ENCODE measurements at places on chromosomes 2 and 18.
A peak's percentile ranks its signal among the peaks of the same experiment; 100 is the strongest.

GRCh38 chr18:731185-731584 is 18.8 kb upstream of the ENOSF1 start:
- no peak for DNase-seq

DNA sequence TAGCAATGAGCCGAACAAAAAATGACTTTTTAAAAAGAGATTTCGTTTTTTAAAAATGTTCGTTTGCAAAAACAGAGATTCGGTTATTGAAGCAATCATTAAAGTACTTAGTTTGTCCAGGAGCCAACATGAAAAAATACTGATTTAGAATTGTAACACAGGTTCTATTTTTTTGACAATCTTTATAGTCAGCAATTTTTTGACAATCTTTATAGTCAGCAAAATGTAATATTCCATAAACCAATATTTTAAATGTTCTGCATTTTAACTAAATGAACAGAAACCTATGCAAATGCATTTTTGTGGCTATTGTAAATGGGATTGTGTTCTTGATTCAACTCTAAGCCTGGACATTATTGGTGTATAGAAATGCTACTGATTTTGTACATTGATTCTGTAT is 161.8 kb downstream of the DSEL start:
- no peak for DNase-seq

DNA sequence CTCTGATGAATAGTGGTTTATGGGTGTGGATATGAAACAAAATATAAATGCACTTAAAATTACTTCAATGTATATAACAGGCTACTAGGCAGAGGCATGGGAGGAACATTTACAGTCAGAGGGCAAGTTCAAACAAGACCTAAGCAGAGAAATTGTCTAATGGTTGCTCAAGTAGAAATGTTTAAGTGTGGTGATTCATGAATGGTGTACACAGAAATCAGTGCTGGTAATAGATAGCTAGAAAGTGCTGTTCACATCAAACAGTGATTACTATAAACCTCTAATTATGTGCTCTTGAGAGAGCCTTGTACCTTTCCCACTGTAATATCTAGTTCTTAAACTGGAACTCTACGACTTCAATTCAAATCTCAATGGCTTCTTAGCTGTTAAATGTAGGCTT is 485.1 kb downstream of the NRXN1 start:
- DNase-seq, result no peak

GRCh38 chr2:240581811-240582210 is 4.7 kb upstream of the CAPN10 start:
- no peak for DNase-seq

- DNase-seq, result no peak
Measured at GRCh38 chr18:11883153-11883552, 25.0 kb downstream of the MPPE1 start.

DNA sequence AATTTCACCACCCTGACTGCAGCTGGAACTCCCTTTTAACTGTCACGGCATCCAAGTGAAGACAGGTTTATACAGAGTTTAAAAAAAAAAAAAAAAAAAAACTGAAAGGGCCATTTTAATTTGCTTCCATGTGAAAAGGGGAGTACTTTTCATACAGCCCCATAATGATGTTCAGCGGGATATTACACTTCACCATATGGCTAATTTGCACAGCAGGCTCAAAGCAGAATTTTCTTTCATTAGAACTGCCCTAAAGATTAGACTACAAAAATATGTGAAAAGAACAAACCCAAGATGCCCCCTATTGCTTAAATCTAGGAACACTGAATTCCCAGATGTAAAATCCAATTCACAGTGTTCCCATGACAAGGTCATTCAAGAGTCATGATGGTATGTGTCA is 301.8 kb downstream of the EXOC6B start:
- no peak for DNase-seq

DNA sequence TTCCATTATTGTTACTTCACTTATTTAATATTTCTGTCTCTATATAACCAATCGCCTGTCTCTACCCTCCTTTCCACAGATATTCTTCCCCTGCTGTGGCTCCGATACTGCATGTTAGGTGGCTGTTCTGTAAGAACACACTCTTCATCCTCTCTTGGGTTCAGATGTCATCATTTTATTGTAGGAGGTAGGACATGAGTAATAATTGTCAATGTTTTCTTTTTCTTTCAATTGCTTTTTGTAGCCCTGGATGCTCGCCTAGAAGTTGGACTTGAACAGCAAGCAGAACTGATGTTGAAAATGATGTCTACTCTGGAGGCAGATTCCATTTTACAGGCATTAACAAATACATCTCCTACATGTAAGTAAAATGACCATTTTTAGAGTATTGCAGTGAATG is 128.6 kb downstream of the BIRC6 start:
- DNase-seq, result no peak

GRCh38 chr2:143150287-143150686 is 21.1 kb downstream of the ARHGAP15 start:
- no peak for DNase-seq

GRCh38 chr2:231330311-231330710 is 65.2 kb upstream of the B3GNT7 start:
- no peak for DNase-seq

- DNase-seq, result no peak
Measured at GRCh38 chr2:197134206-197134605, 176.4 kb downstream of the ANKRD44 start.

- no peak for DNase-seq
Measured at GRCh38 chr2:25387876-25388449, 46.2 kb upstream of the DNMT3A start.

GRCh38 chr2:143229411-143229810 is 100.2 kb downstream of the ARHGAP15 start:
- DNase-seq, result no peak

DNA sequence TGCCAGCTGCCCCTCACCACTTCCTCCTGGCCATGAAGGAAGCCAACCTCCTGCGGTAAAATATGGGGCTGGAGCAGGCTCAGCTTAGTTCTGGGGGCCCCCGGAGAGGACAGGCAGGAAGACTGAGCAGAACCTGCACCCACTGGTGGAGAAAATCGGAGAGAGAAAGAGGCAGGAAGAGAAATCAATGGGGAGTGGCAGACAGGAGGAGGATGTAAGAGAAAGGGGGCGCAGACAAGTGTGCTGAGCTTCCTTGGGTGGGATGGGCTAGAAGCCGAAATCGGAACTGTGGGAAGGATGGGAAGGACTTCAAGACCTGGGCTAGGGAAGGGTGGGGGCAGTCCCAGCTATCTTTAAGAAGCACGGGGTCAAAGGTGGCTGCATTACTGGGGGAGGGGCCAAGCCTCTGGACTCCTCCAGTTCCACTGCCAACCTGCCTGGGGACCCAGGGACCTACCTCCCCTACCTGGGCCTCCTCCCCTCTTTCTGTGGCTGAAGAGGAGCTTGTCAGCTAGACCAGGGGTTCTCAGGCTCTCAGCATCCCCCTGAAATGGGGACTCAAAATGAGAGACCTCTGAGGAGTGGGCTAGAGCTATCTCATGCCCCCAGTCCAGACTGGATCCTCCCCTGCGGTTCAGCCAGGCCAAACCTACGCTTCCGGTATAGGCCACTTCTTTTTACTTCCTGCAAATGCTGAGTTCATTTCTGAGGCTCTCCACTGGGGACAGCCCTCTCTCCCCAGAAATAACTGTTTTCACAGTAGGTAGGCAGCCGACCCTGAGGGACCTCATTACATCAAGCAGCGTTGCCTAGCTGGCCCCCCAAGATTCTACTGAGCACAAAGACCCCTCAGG is 33.6 kb upstream of the B3GNT7 start:
- peak; percentile 82 for DNase-seq

GRCh38 chr2:120271711-120272379 is 19.2 kb downstream of the RALB start:
- no peak for DNase-seq

GRCh38 chr2:217939220-217939619 is 63.6 kb downstream of the TNS1 start:
- DNase-seq, result no peak

DNA sequence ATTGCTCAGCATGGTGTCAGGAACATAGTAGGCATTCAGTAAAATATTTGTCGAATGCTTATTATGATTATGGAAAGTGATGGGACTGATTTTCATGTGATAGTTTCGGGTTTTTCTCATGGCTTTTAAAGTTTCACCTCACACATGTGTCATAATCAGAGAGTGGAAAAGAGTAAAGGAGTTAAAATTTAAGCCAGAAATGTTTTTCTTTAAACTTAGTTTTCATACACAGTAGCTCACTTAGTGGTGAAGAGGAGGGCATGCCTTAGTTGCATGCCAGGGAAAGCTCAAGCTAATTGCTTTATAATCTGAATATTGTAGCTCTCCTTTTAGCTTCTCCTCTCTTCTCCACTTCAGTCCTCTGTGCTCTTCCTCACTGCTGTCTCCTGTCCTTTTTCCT is 38.0 kb downstream of the EHBP1 start:
- DNase-seq, result no peak

DNA sequence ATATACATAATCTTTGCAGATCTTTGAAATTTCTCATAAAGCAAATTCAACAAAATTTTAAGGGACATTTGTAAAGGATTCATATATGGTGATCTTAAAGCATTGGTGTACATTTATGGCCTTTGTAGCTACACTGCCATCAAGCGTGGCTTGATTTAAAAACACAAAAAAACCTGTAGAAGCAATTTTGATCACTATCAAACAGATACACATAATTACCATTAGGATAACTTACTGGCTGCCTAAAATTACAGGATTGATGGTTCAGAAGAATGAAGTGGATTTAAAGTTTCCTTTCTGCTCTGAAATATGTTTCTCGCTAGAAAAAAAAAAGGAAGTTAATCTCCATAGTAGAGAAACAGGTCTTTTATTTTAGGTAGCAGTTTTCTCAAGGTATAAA is 31.4 kb downstream of the MAPRE2 start:
- DNase-seq, result no peak

GRCh38 chr2:40204268-40204667 is 247.6 kb downstream of the SLC8A1 start:
- DNase-seq, result no peak

DNA sequence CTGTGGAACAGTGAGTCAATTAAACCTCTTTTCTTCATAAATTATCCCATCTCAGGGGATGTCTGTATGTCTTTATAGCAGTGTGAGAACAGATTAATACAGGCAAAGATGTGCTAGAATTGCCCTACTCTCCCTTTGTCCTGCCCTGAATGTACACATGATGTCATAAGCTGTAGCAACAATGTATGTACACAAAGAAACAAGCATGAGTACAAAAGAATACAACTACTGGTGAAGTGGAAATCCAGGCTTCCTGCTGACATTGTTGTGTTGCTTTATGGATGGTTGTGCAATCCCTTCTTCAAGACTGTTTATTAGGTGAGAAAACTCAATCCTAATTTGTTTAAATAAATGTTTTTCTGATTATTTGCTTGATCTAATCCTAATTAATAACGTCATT is 446.6 kb downstream of the DSC3 start:
- no peak for DNase-seq

DNA sequence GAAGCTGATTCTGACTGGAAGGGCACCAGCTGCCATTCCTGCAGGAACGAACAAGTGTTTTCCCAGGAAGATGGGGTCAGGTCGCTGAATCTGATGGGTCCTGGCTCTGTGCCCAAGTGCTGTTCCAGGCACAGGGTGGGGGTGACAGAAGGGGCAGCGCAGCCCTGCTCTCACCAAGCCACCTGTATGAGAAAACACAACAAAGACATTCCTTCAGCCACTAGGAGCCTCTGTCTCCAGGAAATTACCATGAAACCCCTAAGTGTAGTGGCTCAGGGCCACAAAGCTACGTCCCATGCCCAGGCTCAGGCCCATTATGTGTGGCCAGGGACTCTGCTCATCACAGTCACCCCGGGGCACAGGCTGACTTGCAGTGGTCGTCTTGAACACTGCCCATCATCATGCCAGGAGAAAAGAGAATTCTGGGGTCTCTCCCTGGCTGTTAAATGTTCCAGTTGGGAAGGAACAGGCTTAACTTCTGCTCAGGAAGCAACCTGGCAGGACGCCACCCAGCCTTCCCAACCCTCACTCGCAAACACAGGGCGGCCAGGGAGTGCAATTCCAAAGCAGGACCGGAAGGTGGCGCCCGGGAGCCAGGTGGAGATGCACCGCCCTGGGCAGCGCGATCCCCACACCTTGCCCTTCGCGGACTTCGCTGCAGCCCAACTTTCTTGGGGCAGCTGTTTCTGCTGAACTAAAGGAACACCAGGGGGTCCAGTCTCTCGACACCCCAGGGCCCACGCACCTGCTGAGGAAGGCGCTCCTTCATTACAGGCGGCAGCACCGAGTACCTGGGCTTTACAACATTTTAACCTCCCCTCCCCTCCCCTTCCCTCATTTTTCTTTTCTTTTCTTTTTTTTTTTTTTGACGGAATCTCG is 11.0 kb upstream of the SFTPB start:
- peak; percentile 80 for DNase-seq

GRCh38 chr2:160376576-160376975 is 117.0 kb downstream of the RBMS1 start:
- DNase-seq, result no peak

GRCh38 chr2:197011801-197012641 is 85.5 kb upstream of the PGAP1 start:
- no peak for DNase-seq

- no peak for DNase-seq
Measured at GRCh38 chr2:47005687-47006086, 90.1 kb upstream of the MCFD2 start.

GRCh38 chr2:231891514-231891905 is 34.7 kb downstream of the NPPC start:
- DNase-seq, result no peak

DNA sequence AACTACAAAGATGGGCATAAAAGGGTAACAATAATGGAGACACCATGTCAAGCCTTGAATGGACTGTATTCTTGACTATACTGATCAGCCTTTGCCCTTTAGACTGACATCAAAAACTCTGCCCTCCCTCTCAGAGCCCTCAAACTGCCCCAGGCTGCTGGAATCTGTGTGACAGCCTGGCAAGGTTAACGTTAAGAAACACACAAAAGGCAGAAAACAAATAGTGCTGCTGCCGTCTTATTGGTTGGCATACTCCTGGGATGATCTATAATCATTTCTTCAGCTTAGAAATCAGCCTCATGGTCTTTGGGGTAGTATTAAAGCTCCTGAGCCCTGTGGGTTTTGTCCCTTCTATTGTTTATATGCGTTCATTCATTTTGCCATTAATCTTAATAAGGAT is 338.0 kb downstream of the DCC start:
- DNase-seq, result no peak

- DNase-seq, result no peak
Measured at GRCh38 chr2:68483011-68483410, 15.6 kb downstream of the APLF start.

GRCh38 chr2:30927465-30928075 is 120.3 kb upstream of the CAPN13 start:
- no peak for DNase-seq

Measured in GM12892 (cell line).